ENCODE measurements at places on chromosomes 6 and 20. TPM values are rescaled to one million over a fixed set of nuclear protein-coding genes. Genes with fewer than 3 reads are reported as not detected.

PCMT1 gene
- total RNA-seq, result 108 TPM

DNA sequence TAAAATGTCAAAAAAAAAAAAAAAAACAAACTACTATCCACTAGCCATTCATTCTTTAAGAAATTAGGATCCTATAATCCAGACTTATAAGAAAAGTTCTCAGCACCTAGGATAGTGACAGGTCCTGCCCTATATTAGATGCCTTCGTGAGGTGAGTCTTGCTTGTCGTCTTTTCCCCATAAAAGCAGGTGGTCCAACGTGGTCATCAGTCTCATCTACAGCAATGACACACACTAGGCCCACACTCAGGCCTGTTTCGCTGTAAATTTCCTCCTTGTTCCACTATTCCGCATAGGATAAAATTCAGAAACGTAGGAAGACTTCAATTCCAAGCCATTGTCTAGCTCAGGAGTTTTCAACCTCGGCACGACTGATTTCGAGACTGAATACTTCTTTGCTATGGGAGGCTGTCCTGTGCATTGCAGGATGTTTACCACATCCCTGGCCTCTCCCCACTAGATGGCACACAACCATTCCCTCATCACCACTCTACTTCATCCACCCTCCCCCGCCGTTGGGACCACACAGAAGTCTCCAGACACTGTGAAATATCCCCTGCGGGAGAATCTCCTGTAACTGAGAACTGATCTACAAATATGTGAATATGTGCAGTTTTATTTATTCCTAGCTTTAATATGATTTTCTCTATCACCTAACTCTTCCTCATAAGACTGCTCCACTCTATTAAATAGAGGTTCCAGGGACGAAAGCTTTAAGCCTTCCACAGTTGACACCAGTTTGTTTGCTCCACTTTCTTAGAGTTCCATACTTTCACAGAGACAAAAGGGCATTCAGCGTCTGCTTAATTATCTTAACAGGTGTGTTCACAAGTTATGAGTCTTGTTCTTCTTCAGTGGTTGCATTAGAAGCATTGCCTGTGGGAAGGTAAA lies 346.3 kb downstream of the BMP2 start:
- no peak for DNase-seq

DNA sequence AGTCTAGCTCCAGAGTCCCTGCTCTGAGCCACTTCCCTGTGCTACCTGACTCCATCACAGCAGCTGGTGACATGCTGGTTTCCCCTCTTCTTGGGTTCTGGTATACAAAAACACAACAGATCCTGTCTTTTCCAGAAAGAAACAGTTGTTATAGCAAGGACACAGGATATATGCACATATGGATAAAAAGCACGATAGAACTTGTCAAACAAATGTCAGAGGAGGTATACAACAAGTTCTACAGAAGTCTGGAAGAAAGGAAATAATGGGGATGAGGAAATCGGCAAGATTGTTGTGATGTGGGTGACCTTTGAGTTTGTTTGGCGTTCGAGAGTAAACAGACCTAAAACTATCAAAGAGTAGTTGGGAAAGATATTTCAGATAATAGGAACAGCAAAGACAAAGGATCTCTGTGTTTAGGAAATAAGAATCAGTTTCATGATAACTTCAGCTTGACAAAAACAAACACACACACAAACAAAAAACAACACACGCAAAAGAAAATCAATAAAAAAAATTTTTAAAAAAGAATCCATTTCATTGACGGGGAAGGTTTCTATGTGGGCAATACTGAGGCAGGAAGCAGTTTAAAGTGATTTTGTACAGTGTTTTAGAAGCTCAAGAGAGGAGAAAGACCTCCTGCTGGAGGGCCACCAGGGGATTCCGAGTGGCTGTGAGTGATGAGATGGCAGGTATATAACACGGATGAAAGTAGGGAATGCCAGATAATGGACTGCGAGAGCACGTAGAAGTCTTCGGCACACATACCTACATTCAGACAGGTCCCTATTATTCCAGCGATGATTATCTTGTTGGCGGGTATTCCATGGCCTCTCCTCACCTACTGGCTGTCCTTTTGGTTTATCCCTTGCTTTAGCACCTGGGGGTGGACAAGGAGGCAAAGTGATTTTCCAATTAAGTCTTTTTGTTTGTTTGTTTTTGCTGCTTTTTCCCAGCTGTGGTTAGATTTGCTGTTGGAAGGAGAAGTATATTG lies 174.9 kb downstream of the HS3ST5 start:
- DNase-seq, result no peak

DNA sequence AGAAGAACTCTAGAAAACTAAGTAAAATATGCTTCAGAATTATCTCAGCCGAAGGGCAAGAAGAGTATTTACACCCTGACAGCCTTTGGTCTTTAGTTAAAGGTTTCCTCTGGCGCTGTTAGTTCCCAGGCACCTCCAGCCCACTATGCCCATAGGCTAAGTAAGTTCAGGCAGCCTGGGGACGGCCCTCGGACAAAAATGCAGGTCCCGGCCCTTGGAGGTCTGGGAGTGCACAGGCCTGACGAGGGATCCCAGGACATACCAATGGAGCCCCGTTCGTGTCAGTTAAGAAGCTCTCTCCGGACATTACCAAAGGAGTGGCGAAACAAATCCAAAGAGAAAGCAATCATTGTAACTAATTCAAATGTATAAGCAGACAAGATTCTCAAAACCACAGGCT lies 311.8 kb downstream of the CD83 start:
- DNase-seq, result no peak

PBOV1 gene
- not detected for total RNA-seq

DNA sequence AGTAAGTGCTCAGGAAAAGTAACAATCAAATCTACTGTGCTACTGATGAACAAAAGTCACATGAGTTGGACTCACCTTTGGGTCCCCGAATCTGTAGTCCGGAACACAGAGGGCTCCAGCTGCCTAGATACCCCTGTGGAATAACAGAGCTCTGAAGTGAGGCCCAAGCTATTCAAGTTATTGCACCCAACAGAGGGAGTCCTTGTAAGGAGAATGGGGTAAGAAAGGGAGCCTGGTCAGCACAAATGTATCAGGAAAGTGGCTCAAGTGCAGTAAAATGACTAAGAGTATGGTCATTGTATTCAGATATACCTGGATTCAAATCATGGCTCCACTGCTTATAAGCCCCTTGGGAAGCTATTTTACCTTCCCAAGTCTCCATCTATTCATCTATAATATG lies 20.9 kb downstream of the EDN1 start:
- no peak for DNase-seq

DNA sequence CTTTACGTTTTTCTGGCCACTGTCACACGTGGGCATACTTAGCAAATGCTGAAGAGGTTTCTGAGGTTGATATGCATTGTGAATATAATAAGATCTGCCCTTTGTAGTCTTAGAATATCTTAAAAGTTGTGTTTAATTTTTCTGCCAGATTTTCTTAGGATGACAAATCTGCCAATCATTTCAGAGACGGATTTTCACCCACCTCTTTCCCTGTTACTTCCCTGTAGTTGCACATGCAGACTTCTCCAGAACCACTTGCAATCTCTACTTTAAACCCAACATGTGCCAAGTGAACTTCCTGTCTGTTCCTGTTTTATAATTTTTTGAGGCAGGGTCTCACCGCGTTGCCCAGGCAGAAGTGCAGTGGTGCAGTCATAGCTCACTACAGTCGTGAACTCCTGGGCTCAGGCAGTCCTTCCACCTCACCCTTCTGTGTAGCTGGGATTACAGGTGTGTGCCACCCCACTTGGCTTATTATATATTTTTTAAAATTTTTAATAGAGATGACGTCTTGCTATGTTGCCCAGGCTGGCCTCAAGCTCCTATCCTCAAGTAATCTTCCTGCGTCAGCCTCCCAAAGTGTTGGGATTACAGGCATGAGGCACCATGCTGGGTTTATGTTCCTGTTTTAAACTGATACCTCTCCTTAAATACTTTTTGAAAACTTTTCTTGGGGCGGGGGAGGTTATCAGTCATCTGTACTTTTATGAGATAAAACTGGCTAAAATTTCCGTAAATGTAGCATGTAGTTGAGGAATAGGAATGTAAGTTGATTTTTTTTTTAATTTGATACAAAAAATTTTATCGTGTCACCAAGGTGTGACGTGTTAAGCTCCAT lies 2.7 kb downstream of the IGF2R start:
- no peak for DNase-seq

CCN6 gene
- total RNA-seq, result not detected

RGS17 gene
- total RNA-seq, result 2.8 TPM

ZFP57 gene
- total RNA-seq, result 2.7 TPM

DNA sequence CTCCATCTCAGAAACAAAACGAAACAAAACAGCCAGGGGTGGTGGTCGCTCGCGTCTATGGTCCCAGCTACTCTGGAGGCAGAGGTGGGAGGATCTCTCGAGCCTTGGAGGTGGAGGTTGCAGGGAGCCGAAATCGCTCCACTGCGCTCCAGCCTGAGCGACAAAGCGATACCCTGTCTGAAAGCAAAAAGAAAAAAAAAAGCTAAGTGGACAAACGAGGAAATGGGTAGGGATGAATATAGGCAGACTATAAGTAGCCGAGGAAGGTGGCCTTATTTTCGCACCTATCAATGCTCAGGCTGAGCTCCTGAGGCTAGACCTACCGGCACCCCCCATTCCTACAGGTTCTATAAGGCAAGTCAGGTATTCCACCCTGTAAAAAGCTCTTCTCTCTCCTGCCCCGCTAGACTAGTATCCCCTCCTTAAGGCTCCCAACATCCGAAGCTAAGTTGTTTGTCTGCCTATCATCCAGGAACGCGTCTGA lies 650 bp upstream of the CASP8AP2 start:
- no peak for DNase-seq

PPP1R3G gene
- total RNA-seq, result 1.8 TPM

DNA sequence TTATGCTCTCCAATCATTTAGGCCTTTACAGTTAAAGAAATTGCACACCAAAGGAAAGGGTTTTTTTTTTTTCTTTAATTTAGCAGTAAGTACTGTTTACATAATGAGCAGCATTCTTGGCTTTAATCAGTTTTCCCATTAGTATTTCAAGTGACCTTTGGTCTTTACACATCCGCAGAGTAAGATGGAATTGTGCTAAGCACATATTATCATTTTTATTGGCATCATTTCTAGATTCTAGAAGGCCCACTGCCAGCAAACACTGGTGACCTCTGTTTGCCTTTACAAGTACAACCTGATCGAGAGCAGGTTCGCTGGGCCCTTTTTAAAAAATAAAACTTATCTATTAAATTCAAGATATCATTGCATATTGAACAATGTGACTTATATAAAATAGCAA lies 104.3 kb downstream of the ADGRG6 start:
- DNase-seq, result no peak

- no peak for DNase-seq
These were observed 33.5 kb downstream of the ELOVL5 start for GRCh38 chr6:53315086-53315724.

- no peak for DNase-seq
These were observed 1.1 kb downstream of the SLC22A1 start for GRCh38 chr6:160122744-160123143.

GRCh38 chr6:159959976-159960384 lies 8.9 kb upstream of the IGF2R start:
- DNase-seq, result no peak

- no peak for DNase-seq
These were observed 50.0 kb upstream of the ESR1 start for GRCh38 chr6:151757506-151757955.

RIMS4 gene
- 0.60 TPM for total RNA-seq

GRCh38 chr6:89675949-89676748 lies 37.6 kb upstream of the LYRM2 start:
- DNase-seq, result no peak

DNA sequence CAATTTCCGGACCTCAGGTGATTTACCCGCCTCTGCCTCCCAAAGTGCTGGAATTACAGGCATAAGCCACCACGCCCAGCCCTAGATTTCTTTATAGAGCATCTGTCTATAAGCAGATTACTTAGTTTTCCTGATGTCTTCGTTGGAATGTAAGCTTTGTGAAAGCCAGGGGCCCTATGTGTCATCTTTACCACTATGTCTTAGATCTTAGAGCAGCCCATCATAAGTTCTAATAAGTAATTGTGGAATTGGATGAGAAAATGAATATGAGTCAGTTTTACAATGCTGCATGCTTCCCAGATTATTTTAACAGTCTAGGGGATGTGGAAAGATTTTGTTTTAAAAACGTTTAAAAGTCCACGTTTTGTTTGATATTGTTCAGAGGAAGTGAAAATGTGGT lies 9.1 kb upstream of the ZBTB2 start:
- DNase-seq, result no peak

GRCh38 chr20:4073852-4074741 lies 58.7 kb upstream of the RNF24 start:
- no peak for DNase-seq

GRCh38 chr6:42452171-42453030 lies 675 bp upstream of the TRERF1 start:
- DNase-seq, result no peak

DNA sequence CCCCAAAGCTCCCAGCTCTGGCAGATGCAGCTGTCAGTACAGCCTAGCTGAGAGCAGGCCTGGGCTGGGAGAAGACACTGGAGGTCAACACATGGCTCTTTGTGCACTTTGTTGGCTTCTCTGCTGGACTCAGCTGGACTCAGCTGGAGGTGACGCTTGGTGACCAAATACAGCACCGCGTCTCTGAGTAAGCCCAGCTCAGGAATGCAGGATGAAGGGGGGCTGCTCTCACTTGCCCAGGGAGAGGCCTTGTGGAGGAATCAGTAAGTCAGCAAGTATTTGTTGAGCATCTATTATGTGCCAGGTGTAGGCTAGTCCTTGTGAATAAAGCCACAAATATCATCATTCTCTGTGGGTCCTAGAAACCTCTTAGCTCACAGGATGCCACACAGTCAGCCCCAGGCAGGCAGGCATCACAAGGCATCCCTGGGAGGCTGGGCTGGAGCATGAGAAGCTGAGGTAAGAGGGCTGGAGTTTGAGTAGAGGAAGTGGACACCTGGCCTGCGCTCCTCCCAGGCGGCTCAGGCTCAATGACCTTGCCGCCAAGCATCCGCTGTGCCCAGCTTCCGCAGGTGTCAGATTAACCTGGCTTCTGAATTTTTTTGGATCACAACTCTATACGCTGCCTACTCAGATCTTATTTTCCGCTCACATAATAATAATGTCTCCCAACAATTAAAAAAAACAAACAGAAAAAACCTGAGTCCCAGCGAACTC lies 95.4 kb downstream of the TMEM170B start:
- no peak for DNase-seq

GUCA1A gene
- not detected for total RNA-seq

- no peak for DNase-seq
These were observed 46.7 kb downstream of the NOX3 start for GRCh38 chr6:155408981-155409380.

DNA sequence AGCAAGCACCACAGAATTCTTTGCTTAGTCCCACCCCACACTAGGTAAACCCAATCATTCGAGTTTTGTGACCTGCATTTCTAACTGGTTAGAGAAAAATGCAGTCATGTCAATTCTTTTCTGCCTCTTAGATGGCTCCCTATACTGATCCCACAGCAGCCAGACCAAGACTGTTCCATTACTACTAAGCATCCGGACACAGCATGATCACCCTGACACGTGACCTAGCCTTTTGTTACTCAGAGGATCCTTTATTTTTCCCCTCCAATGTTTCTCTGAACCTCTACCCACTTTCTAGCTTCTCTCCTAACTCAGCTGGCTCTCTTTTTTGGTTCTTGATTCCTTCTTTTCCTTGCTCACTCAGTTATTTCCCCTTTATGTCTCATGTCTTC lies 87.9 kb downstream of the PDE10A start:
- DNase-seq, result no peak

DSTN gene
- total RNA-seq, result 228 TPM

BMP6 gene
- 72.2 TPM for total RNA-seq

TRIM31 gene
- not detected for total RNA-seq

PET117 gene
- total RNA-seq, result 11.7 TPM
